NCI-H226 (cell line): ENCODE measurements at places on chromosomes 1 and 21.

GRCh38 chr1:223538981-223539380 lies 126.5 kb downstream of the CAPN8 start:
- DNase-seq: no peak

GRCh38 chr1:107782217-107782845 lies 182.6 kb downstream of the VAV3 start:
- DNase-seq: no peak

DNA sequence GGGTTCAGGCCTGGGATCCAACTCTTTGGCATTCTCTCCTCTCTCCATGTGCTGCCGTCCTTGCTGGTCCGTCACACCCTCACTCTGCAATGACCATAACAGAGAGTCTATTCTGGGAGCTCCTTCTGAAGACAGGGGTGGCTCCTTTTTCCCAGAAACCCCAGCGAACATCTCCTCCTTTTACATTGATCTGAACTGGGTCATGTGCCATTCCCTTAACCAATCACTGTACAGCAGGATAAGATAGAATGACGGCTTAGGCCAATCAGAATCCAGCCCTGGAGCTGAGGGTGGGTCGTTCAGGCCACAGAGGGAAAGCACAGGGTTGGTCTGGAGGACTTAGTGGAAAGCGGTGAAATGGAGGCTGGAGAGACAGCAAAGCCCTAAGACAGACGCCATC lies 740.1 kb downstream of the MATN1 start:
- no peak for DNase-seq

GRCh38 chr1:110200666-110201065 lies 9.4 kb upstream of the KCNC4 start:
- peak; percentile 36 for DNase-seq

DNA sequence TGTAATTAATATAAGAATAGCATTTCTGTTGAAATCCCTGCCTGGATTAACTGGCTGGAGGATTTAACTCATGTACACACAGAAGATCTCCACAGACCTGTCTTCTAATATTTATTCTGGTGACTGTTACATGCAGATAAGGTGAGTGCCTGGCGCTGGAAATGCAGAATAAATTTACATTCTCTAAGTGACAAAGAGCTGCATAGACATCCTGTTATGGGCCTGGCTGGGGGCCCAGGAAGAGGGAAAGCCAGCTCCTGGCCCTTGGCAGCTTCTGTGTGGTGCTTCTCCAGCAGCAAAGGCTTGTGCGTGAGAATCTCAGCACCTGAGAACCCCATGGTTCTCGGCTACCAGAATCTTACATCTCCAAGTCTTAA lies 446.6 kb downstream of the PTPRU start:
- no peak for DNase-seq

DNA sequence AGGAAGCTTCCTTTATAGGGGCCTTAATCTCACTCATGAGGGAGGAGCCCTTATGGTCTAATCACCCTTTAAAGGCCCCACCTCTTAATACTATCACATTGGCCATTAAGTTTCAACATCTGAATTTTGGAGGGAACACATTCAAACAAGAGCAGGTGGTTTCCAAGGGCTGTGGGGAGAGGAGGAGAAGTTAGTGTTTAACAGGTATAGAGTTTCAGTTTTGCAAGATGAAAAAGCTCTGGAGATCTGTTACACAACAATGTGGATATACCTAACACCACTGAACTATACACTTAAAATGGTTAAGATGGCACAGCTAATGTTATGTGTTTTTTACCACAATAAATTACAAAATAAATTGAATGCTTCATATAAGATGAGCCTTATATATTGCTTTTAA lies 113.4 kb upstream of the DNAH14 start:
- no peak for DNase-seq

GRCh38 chr1:229454056-229454455 lies 20.2 kb upstream of the ACTA1 start:
- DNase-seq: no peak

DNA sequence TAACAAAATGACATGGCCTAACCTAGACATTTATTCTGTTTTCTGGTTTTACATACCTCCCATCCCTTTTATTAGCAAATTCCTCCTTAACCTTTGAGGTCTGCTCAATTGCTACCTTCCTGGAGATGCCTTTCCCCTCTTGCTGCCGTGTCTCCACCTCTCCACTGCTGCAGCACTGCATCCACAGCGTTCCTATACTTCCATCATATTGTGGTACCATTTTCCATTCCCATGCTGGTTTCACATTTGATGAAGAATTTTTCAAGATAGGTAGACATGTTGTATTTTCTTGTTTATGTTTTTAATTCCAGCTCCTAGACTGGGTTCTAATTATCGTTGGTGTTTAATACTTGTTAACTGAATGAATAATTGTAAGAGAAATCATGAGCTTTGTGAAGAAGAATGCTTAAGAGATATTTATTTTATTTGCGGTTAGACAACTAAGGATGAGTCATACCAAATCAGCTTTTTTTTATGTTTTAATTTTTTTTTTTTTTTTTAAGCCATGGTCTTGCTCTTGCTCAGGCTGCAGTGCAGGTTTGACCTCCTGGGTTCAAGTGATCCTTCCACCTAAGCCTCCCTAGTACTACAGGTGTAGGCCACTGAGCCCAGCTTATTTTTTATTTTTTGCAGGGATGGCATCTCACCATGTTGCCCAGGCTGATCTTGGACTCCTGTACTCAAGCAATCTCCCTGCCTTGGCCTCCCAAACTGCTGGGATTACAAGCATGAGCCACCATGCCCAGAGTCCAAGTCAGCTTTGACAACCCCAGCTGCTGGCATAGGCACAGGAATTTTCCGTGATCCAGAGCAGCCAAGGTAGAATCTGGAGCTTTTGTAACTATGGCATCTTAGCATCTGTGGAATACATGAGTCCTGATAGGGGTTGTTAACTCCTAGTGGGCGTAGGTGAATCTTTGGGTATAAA lies 44.0 kb downstream of the ATP6V1G3 start:
- peak; percentile 34 for DNase-seq

DNA sequence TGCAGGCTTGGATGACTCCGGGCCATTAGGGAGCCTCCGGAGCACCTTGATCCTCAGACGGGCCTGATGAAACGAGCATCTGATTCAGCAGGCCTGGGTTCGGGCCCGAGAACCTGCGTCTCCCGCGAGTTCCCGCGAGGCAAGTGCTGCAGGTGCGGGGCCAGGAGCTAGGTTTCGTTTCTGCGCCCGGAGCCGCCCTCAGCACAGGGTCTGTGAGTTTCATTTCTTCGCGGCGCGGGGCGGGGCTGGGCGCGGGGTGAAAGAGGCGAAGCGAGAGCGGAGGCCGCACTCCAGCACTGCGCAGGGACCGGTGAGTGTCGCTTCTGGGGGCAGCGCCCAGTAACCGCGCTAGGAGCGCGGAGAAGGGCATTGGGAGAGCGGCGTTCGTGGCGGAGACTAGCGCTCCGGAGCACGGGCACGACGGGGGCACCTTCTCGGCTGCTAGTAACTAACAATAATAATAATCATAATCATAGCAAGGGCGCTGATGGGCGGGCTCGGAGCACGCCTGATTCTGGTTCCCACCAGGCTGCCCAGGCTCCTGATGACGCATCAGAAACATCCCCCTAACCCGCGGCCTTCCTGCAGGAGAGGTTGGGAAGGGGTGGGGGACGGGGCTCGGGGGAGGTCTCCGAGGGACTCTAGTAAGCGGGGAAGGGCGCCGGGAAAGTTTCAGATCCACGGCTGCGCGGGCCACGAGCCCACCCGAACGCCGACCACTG lies at the start of gene MX1:
MX1 (plus strand) TSS at position 286 of the 722 bp plus-strand sequence. CDS start 5,832 bp downstream, outside the sequence.
- DNase-seq: peak; percentile 54

- DNase-seq: no peak
Measured at GRCh38 chr1:180966744-180967536, 54.2 kb downstream of the KIAA1614 start.

DNA sequence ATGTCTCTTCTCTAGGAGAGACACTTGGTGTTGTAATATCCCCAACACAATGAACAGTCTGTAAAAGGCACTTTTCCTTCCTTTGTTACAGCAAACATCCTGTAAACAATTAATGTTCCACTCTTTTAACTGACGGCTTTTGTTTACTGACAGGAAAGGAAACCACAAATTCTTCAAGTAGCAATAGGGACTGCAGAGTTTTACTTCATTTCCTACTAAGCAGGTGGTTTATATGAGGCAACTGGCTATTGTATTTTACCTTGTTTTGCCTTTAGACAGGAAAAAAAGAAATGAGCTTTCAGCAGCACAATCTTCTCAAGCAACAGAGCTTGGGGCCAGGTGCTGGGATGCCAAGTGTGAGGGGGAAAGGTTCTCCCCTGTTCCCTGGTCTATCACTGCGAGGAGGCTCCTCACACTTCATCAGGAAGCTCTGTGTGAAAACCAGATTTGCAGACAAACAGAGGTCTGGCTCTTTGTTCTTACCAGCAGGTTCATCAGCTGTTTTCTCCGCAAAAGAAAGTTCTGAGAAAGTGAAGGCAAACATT lies 51.2 kb downstream of the SIPA1L2 start:
- no peak for DNase-seq
